Ascending aorta (tissue), 2 donors: ENCODE measurements at places on chromosomes 11 and 22.
A peak's percentile ranks its signal among the peaks of the same experiment; 100 is the strongest.

DNA sequence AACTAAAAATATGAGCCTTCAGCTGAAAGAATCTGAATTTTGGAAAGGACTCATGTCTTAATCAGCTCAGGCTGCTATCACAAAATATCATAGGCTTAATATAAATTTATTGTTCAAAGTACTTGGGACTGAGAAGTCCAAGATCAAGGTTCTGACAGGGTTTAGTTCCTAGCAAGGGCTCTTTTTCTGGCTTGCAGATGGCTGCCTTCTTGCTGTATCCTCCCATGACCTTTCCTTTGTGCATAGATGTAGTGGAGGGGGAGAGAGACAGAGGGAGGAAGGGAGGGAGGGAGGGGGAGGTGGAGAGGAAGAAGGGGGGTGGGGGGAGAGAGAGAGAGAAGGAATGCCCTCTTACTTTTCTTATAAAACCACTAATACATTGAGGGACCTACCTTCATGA, 306.8 kb upstream of the DDI1 start:
- no peaks in the 10 kb centered on the region for H3K36me3 ChIP-seq
- DNase-seq = no peak
- H3K27ac ChIP-seq = no peak overlapping the region
- H3K4me1 ChIP-seq = no peaks in the 10 kb centered on the region
- H3K27me3 ChIP-seq = no peaks in the 10 kb centered on the region

DNA sequence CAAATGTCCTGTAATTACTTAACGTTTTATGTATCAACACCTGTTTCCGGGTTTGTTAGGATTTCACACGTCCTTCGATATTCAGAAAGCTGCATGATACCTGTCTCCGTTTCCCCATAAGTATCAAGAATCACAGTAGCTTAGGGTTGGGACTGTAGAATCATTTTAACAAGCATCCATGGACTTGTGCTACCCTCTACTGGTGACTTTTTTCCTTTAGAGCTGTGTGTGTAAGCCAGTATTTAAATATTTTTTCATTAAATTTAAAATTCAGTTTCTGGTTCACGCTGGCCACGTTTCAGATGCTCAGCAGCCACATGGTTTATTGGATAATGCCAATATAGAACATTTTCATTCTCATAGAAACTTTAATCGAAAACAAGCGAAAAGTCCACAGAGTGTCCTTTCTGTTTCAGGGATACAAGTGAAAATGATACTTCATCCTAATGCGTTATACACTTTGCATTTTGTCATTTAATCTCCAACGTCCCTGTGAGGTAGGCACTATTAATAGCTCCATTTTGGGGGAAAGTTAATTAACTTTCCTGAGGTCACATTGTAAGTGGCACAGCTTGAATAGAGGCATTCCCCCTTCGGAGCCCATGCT, 61.5 kb upstream of the SLC25A18 start:
- no peaks in the 10 kb centered on the region for H3K27me3 ChIP-seq
- no peaks in the 10 kb centered on the region for H3K4me1 ChIP-seq
- DNase-seq = no peak
- H3K4me3 ChIP-seq = no peak overlapping the region
- H3K36me3 ChIP-seq = no peaks in the 10 kb centered on the region

GRCh38 chr11:66317723-66318599, 1.1 kb upstream of the CD248 start:
- peak overlapping the region; percentile 85 for H3K4me3 ChIP-seq
- H3K36me3 ChIP-seq = no peaks in the 10 kb centered on the region
- peak overlapping the region; percentile 77 for H3K27ac ChIP-seq
- H3K4me1 ChIP-seq = peaks cover 25% of the 10 kb centered on the region
- peak; percentile 81 for DNase-seq

DNA sequence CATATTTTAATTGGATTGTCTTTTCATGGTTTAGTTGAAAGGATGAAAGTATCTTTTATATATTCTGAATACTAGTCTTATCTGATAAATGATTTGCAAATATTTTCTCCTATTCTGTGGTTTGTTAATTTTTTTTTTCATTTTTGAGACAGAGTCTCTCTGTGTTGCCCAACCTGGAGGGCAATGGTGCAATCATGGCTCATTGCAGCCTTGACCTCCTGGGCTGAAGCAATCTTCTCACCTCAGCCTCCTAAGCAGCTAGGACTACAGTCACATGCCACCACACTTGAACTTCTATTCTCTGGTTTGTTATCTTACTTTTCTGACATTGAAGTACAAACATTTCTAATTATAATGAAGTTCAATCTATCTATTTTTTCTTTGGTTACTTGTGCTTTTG, 30.0 kb upstream of the FAR1 start:
- no peaks in the 10 kb centered on the region for H3K4me1 ChIP-seq
- H3K27me3 ChIP-seq = no peaks in the 10 kb centered on the region
- H3K27ac ChIP-seq = no peak overlapping the region
- H3K4me3 ChIP-seq = no peak overlapping the region
- DNase-seq = no peak
- no peaks in the 10 kb centered on the region for H3K36me3 ChIP-seq

DNA sequence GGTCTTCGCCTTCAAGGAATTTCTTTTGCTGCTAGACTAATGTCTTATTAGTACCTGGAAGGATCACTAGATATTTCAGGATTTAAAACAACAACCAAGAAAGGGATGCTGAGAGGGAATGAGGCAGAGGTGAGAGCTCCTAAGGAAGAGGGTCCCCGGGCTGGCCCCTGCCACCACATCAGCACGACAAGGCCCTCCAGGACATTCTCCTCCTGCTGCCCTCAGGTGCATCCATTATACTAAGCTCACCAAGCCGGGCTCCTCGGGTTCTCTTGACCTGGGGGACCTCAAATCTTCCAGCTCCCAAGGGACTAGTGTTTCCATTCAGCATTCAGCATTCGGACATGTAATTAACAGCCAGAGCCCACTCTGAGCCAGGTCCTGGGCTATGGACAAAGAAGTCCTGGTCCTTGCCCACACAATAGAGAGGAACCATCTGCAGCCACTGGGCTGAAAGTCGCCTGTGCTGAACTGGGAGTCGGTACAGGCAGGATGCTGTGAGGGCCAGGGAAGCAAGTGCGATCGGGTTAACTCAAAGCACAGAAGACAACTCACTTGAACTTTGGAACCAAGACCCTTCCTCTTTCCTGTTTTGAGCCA, 29.4 kb upstream of the OAF start:
- H3K27ac ChIP-seq = no peak overlapping the region
- peak; percentile 50 for DNase-seq
- no peaks in the 10 kb centered on the region for H3K27me3 ChIP-seq

- no peaks in the 10 kb centered on the region for H3K27me3 ChIP-seq
- no peaks in the 10 kb centered on the region for H3K4me1 ChIP-seq
- H3K4me3 ChIP-seq = no peak overlapping the region
These were observed 14.2 kb downstream of the BRSK2 start for GRCh38 chr11:1403721-1404460.

GRCh38 chr11:363948-364761, 5.1 kb upstream of the B4GALNT4 start:
- no peaks in the 10 kb centered on the region for H3K4me1 ChIP-seq
- no peak overlapping the region for H3K4me3 ChIP-seq
- H3K36me3 ChIP-seq = no peaks in the 10 kb centered on the region
- no peak for DNase-seq

DNA sequence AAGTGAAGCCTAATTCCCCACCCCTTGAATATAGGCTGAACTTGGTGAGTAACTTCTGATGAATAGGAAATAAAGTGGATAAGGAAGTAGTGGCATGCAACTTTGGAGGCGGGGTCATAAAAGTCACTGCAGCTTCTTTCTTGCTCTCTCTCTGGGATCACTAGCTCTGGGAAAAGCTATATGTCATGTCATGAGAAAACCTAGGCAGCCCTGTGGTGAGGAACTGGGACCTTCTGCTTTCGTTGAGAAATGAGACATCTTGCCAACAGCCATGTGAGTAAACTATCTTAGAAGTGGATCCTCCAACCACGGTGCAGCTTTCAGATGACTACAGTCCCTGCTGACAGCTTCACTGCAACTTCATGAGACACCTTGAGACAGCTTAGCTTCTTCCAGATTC, 15.7 kb downstream of the ZNF214 start:
- peaks cover 26% of the 10 kb centered on the region for H3K36me3 ChIP-seq
- no peaks in the 10 kb centered on the region for H3K4me1 ChIP-seq
- no peak overlapping the region for H3K4me3 ChIP-seq
- no peak overlapping the region for H3K27ac ChIP-seq
- no peaks in the 10 kb centered on the region for H3K27me3 ChIP-seq

DNA sequence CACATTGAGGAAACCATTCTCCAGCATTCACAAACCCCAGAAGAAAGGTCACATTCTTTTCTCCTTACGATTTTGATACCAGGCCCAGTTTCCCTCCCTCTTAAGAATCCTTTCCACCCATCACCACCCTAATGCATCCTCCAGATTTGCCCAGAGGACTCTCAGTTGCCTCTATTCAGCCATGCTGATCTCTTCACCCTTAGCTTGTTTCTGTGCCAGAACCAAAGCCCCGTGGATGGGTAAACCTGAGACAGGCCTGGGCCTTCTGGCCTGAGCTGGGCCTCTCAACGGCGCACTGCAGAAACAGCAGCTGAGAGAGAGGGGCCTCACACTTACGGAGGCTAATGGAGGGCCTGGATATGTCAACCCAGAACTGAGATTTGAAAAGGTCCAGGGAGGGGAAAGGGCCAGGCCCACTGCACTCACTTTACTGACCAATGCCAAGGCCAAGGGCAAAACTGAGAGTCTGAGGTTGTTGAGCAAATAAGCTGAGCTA, 32.2 kb upstream of the OAF start:
- H3K27me3 ChIP-seq = no peaks in the 10 kb centered on the region
- H3K27ac ChIP-seq = no peak overlapping the region
- H3K36me3 ChIP-seq = no peaks in the 10 kb centered on the region
- DNase-seq = no peak
- no peak overlapping the region for H3K4me3 ChIP-seq

DNA sequence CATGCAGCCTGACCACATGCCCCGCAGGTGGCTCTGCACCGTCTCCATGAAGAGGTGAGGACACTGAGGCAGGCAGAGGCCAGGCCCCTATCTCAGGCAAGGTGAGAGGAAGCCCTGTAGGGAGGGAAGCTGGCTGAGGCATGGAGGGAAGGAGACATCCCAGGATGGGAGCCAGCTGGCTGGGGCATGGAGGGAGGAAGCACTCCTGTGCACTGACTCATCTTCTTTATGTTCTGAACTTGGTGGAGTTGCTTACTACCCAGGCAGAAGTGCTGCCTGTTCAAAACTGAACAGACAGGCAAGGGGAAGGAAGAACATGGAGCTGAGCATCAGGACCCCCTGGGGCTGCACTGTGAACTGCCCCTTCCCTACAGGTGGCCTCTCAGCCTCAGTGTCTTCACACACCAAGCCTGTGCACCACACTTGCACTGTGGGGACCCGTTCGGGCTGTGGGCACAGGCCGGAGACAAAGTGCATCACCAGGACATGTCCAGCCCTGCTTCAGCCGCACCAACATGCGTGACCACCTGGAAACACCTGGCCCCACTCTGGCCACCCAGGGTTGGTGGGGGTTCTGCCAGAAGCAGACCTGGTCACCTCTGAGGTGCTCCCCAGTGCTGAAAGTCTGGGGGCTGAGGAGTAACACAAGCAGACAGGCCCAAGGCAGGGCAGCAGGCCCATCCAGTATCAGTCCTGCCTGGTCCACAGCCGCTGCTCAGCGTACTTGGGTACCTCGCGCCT, 55.5 kb downstream of the DGCR2 start:
- H3K4me3 ChIP-seq = no peak overlapping the region
- no peaks in the 10 kb centered on the region for H3K4me1 ChIP-seq
- H3K36me3 ChIP-seq = peaks cover 64% of the 10 kb centered on the region
- no peak for DNase-seq

GRCh38 chr11:32435152-32435480, 223 bp downstream of the WT1 start:
- peaks cover 22% of the 10 kb centered on the region for H3K27me3 ChIP-seq
- H3K36me3 ChIP-seq = no peaks in the 10 kb centered on the region
- no peak overlapping the region for H3K27ac ChIP-seq

GRCh38 chr11:4125141-4125540, 30.5 kb downstream of the RRM1 start:
- no peaks in the 10 kb centered on the region for H3K4me1 ChIP-seq
- H3K27me3 ChIP-seq = no peaks in the 10 kb centered on the region
- H3K4me3 ChIP-seq = no peak overlapping the region
- peaks cover 44% of the 10 kb centered on the region for H3K36me3 ChIP-seq
- no peak for DNase-seq
